DMS153 (cell line): ENCODE measurements at places on chromosomes 13 and 19.

GRCh38 chr13:46388846-46389245, 1.8 kb upstream of the RUBCNL start:
- DNase-seq: no peak

DNA sequence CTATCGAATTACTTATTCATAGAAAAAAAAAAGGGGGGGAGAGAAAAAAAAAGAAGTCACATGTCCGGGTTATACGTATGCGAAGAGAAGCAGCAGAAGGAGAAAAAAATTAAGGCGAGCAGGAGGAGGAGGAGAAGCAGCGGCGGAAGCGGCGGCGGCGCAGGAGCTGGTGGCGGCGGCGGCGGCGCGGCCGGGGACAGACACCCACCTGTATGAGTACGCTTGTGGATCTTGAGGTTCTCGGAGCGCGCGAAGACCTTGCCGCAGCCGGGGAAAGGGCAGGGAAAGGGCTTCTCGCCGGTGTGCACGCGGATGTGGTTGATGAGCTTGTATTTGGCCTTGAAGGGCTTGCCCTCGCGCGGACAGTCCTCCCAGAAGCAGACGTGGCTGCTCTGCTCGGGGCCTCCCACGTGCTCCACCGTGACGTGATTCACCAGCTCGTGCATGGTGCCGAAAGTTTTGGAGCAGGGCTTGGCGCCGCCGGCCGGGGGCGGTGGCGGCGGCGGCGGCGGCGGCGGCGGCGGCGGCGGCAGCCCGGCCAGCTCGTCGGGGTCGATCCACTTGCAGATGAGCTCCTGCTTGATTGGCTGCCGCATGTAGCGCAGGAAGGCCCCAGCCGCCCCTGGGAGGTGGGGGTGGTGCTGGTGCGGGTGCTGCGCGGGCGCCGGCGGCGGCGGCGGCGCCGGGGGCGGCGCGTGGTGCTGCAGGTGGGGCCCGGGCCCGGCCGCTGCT, 1.5 kb downstream of the ZIC5 start:
- peak; percentile 30 for DNase-seq

- DNase-seq: no peak
Observed at GRCh38 chr19:8609279-8610040, 1.1 kb downstream of the ADAMTS10 start.

- DNase-seq: no peak
Observed at GRCh38 chr13:73966331-73966730, 167.9 kb downstream of the KLF12 start.

DNA sequence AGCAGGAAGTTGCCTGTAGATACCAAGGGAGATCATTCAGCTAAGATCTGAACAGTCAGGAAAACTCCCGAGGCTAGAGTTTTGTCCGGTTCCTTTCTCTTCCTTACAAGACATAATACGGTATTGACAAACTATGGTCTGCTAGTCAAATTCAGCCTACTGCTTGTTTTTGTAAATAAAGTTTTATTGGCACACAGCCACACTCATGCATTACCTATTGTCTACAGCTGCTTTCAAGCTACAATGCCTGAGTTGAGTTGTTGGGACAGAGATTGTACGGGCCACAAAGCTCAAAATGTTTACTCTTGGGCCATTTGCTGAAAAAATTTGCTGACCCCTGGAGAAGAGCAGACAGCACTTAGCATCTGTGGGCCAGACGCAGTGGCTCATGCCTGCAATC, 2.5 kb downstream of the SLC1A6 start:
- DNase-seq: no peak
